Camera-type eye (tissue), 1 donor: ENCODE measurements at places on chromosomes 2 and 18. TPM values are rescaled to one million over a fixed set of nuclear protein-coding genes. Genes with fewer than 3 reads are reported as not detected.

ABCB11 gene
- 0.38 TPM for total RNA-seq

TMEM37 gene
- total RNA-seq, result 5.1 TPM

PPP1R1C gene
- 9.6 TPM for total RNA-seq

NCKAP5 gene
- 58.8 TPM for total RNA-seq

SLC38A11 gene
- total RNA-seq, result 52.7 TPM

HJURP gene
- 9.8 TPM for total RNA-seq

MRPS5 gene
- total RNA-seq, result 56.2 TPM

EPB41L5 gene
- 70.6 TPM for total RNA-seq
